B cell (primary cell): ENCODE measurements at places on chromosomes 5 and 9.

GRCh38 chr5:77396017-77396416, 96.1 kb downstream of the WDR41 start:
- DNase-seq: no peak

DNA sequence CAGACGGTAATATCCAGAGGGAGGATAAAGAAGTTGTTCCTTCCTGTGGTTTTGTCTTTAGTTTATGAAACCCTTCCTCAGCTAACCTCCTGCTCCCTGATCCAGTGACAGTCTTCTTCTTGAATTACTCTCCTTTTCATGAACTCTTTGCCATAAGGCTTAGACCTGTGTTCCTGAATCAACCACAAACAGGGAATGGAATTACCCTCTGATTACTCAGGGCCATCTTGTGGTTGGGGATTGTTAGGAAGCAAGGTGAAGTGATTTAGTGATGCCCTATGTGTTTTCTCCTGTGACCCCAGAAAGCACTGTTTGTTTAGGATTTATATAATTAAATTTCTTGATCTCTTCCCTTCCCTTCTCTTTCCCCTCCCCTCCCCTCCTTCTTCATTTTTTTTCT, 409.1 kb downstream of the TAF11L14 start:
- DNase-seq: no peak

GRCh38 chr5:96148376-96148775, 186.7 kb upstream of the ELL2 start:
- no peak for DNase-seq

GRCh38 chr5:171357843-171358242, 29.8 kb upstream of the NPM1 start:
- no peak for DNase-seq

- DNase-seq: no peak
Observed at GRCh38 chr5:80093796-80094195, 58.6 kb downstream of the THBS4 start.

DNA sequence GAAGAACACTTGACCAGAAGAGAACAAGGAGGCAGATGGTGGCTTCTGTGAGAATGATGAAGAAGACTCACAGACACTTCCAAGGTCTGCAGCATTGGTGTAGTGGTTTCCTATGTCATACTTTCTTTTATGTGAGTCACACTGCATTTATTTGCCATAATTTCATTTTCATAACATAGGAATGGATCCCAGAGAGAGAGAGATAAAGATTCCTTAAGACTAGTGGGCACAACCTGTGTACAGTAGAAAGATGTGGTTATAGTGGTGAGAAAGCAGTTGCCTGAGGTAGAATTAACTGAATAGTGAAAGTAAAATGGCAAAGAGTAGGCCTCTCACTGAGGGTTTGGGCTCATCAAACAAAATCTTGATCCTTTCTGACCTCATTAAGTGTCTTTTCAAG, 7.6 kb upstream of the CCDC152 start:
- no peak for DNase-seq

DNA sequence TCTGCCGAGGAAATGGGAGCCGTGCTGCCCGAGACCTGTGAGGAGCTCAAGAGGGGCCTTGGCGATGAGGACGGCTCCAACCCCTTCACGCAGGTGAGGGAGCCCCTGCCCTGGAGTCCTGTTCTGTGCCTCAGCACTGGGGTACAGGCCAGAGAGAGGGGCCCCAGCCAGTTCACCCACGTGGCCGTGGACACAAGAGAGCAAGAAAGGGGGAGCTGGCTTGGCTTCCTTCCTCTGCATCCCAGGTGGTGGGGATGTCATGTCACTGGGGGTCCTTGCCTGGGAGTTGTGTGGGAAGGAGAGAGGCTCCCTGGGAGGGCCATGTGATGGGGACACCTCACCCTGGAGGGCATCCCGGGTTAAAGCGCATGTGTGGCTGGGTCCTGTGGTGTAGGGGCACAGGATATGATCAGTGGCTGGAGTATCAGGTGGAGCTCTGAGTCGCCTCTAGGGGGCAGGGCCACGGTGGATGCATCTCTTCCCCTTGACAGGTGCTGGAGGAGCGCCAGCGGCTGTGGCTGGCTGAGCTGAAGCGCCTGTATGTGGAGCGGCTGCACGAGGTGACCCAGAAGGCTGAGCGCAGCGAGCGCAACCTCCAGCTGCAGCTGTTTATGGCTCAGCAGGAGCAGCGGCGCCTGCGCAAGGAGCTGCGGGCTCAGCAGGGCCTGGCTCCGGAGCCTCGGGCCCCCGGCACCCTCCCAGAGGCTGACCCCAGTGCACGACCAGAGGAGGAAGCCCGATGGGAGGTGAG, 7.5 kb downstream of the N4BP3 start:
- peak; percentile 88 for DNase-seq
